ENCODE measurements at places on chromosomes 12 and 14.

GRCh38 chr12:28145216-28145615 is 45.0 kb upstream of the CCDC91 start:
- DNase-seq: no peak

DNA sequence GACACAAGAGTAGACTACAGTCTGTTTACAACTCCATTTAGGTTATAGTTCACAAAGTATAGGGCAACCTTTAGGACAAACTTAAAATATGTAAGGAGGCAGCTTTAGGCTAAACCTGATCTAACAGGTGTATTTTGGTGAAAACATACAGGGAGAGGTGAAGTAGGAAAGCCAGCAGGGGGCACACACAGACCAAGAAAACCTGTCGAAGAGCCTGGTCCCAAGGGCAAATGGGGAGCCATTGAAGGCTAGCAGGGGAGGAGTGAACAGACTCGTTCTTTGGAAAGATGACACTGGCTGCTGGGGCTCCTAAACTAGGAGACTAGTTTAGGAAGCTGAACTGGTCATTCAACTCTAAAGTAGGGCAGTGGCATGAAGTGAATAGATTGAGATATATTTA is 138.8 kb upstream of the WSCD2 start:
- DNase-seq: peak; percentile 36

- DNase-seq: no peak
Measured at GRCh38 chr12:69484428-69484827, 14.2 kb downstream of the FRS2 start.

DNA sequence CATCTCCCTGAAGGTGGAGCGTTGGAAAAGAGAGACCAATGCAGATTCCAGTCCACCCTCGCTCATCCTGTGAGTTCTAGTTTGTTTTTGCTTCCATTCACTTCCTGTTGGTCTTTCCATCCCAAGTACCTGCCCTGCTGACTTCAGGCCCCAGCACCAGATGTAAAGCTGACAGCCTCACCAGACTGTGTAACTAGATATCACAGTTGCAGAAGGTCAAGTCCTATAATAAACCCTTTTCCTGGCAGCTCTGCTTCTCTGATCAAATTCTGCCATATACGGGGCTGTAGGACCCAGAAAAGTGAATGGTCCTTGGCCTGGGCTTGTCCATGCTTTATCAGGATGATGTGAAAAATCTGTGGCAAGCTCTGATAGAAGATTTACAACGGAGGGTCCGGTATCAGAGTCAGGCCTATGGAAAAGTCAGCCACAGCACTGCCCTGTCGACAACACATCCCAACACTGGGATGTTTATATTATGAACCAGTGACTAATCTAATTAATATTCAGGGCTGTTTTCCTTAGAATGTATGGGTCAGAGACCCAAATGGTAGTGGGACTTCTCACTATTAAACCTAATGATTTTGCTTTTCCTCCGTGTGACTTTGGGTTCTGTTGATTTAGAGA is 42.1 kb downstream of the CCDC175 start:
- peak; percentile 50 for DNase-seq

- DNase-seq: peak; percentile 45
Measured at GRCh38 chr12:43206396-43206795, 345.6 kb downstream of the ADAMTS20 start.

GRCh38 chr12:19263672-19264071 is 134.1 kb downstream of the PLEKHA5 start:
- DNase-seq: no peak

DNA sequence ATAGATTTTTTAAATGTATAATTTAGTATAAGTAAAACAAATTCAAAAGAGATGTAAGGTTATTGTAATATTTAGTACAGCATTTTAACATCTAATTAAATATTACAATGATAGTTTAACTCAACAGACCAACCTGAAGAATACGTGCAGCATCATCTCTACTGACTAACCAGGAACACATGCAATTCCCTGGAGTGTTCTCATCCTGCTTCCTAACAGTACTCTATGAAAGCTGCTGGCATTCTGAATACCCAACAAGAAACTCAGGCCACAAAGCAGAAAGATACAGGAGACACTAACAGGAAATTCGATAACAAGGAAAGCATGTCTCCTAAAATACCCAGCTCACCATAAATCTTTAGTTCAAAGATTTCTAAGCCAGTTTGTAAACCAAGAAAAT is 58.3 kb downstream of the CEP83 start:
- DNase-seq: no peak

DNA sequence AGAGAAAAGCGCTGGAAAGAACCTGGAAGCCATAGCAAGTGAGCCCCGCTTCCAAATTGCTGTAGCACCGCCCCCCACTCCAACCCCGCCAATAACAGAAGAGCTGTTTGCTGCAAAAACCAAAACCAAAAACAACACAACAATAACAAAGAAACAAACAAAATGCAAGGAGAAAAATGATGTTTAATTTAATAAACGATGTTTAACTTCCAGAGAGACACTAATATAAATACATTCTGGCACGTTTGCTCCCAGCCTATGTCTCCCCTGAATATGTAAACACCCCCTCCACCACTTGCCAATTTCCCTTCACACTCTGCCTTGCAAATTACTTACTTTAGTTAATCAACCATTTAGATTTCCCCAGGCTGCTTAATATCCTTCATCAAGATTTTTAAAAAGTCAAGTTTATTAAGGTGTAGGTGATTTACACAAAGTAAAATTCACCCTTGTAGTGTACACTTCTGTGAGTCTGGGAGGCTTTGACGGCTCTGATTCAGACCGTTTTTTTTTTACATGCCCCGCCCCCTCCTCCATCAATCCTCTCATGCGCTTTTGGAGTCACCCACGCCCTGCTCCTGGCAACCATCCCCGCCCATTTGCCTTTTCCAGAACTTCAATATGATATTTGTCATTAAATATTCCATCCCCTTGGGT is 482 bp upstream of the IFI27L2 start:
- peak; percentile 61 for DNase-seq

DNA sequence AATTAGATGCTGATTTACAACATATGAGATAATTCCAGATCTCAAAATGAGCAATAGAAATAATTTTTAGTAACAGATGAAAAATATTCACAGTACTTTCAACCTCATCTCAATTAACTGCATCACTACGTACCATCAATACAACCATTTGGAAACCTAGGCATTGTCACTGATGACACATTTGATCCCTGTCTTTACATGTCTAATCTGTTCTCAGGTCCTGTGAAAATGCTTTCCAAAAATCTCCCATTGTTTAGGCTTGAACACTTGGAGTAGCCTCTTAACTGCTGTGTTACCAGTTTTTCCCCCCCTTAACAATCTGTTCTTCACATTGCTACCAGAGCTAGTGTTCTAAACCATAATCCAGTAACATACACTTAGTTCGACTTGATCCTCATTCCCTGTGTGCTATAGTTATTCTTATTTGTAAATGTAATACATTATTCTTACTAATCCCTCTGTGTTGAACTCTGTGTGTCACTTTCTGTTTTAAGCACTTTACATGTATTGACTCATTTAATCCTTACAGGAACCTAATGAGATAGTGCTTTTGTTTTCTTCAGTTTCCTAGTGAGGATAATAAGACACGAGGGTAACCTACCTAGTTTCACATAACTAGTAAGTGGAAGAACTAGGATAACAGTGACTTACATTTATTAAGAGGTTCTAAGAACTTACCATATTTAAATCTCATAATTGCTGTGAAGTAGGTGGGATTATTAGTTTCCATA is 41.7 kb downstream of the LARP4 start:
- no peak for DNase-seq

GRCh38 chr12:91579516-91580263 is 397.1 kb upstream of the DCN start:
- DNase-seq: no peak

GRCh38 chr12:124020514-124020949 is 47.5 kb downstream of the ZNF664 start:
- DNase-seq: peak; percentile 44

GRCh38 chr12:29703528-29703927 is 80.2 kb downstream of the TMTC1 start:
- no peak for DNase-seq

DNA sequence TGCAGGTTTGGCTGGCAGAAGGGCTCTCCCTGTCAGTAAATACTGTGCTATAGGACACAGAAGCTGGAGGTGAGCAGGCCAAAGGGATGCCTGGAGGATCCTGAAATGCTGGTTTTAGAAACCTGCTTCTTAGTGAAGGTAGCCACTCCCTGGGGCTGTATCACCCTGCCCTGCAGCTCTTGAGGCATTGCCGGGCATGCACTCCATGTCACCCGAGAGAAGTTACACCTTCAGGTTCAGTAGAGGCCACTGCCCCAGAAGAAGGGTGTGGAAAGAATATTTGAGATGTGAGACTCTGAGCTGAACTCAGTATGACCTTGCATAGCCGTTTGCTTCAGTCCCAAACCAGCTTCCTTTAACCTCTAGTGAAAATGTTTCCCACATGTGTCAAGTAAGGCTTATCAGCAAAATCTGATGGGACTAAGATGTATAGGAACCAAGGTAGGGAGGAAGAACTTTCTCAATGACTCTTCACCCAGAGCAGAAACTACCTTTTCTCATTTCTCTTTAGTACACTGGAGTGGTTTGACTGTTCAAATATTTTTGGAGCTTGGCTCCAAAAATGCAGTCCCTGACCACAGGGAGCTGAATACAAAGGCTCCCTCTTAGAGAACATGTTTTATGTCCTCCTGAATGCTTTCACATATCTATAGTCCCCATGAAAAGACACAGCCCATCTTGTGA is 164.5 kb upstream of the DYRK2 start:
- no peak for DNase-seq

DNA sequence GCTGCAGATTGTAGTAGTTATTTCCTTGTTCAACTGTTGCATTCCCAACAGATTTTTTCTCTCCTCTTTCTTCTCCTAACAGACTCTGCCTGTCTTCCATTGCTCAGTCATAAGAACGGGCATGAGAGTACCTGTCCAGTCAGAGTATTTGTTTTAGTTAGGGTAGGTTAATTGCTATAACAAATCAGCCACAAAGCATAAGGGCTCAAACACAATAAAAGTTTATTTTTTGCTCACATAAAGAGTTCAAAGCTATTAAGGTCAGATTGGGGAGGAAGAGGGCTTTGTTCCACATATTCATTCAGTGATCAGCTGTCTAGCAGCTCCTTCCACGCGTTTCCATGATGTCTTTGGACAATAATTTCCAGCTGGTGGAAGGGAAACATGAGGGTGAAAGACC is 92.8 kb upstream of the PLXNC1 start:
- no peak for DNase-seq

DNA sequence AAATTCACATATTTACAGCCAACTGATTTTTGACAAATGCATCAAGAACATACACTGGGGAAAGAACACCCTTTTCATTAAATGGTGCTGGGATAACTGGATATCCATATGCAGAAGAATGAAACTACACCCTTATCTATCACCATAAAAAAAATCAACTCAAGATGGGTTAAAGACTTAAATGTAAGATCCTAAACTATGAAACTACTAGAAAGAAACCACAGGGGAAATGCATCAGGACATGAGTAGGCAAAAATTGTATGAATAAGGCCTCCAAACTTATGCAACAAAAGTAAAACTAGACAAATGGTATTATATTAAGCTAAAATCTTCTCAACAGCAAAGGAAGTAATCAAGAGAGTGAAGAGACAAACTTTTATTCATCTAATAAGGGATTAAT is 242.6 kb downstream of the CPNE8 start:
- peak; percentile 1 for DNase-seq

GRCh38 chr12:121792607-121793439 is 665 bp downstream of the RHOF start:
- no peak for DNase-seq

- no peak for DNase-seq
Measured at GRCh38 chr14:46840944-46841720, 189.6 kb upstream of the RPL10L start.

DNA sequence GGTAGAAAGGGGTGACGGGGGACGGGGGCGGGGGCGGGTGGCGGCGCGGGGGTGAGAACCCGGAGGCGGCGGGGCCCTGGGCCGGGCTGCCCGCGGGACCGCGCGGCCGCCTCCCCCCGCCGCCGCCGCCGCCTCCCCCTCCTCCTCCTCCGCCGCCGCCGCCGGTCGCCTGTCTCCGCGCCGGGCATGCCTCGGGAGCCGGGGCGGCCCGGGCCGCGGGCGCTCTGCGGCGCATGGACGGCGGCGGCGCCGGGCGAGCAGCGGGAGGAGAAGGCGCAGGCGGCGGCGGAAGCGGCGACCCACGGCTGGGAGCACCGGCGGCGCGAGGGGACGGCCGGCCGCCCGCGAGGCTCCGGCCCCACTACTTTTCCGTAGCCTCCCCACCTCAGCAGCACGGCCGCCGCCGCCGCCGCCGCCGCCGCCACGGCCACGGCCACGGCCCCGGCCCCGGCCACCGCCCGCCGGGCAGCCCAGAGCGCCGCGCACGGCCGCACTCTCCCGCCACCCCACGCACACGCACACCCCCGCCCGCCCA is at the start of gene NPAS3:
TSS of gene NPAS3 (plus strand) at position 161 of the 535 bp plus-strand sequence.
- no peak for DNase-seq

DNA sequence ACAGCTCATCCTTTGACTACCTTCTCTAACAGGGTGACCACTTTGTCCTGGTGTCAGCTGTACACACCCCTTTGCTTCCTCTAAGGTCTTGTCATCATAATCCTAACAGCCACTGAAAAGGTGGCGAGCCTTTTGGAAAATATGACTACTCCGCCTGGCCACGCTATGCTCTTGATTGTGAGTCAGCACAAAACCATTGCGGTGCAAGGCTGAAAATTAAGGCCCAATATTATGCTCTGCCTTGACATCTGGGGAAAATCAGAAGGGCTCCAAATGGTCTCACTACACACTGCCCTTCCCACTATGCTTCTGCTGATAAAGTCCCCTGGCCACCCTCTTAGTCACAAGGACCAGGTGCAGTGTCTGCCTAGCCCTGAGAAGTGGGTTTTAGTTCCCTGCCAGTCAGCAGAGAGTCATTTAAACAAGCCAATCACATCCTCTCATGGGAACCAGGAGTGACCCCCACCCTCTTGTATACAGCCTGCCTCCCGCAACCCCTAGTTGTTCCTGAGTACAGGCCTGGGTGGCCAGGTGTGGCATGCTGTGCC is 34.3 kb downstream of the FGD6 start:
- peak; percentile 83 for DNase-seq

GRCh38 chr12:131106349-131106941 is 152.7 kb downstream of the ADGRD1 start:
- DNase-seq: no peak

- peak; percentile 19 for DNase-seq
Measured at GRCh38 chr14:92914087-92914656, 8.8 kb upstream of the CHGA start.

GRCh38 chr14:104228221-104228620 is 89.8 kb downstream of the KIF26A start:
- DNase-seq: no peak

- DNase-seq: no peak
Measured at GRCh38 chr12:82015623-82016347, 256.6 kb upstream of the PPFIA2 start.

DNA sequence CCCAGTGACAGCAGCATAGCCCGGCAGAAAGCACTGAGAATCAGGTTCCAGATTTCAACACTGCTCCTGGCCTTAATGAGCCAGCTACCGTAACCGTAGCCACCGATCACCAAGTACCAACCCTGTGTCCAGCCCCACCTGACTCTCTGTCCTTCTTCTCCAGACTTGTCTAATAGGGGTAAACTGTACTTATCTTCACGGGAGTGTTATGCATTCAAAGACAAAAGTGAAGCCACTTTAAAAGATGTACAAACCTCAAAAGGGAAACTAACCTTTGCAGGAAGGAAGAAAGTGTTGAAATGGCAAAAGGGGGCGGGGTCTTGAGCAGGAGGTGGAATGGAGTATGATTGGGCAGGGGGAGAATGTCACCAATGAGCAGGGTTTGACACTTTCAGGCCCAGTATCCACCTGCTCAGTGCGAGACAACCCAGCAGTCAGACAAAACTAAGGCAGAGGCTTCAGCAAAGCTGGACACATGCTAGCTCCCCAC is 226.1 kb downstream of the CHST11 start:
- DNase-seq: no peak

Measured in choroid plexus epithelial cell (primary cell).